Skin of body (tissue), 3 donors: ENCODE measurements at places on chromosomes 4 and X. TPM values are rescaled to one million over a fixed set of nuclear protein-coding genes. Genes with fewer than 3 reads are reported as not detected.

- peak; percentile 35 for DNase-seq
Observed at GRCh38 chr4:13092702-13093101, 391.4 kb downstream of the RAB28 start.

DNA sequence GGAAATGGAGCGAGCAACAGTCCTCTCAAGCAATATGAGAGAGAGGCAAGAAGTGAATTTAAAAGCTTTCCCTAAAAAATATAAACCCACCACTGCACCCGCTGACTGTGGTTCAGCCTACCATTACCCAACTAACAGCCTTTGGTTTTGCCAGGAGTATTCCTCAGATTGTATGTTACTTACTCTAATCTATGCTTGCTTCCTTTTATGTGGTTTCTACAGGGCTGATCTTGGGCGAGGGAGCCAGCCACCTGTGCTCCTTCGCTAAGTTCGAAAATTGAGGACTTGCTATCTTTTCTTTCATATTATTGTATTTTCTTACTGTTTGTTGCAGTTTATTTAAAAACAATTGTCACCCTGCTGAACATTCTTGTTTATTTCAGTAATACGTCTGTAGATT lies 101.1 kb downstream of the DDX53 start:
- no peak for DNase-seq

- DNase-seq = no peak
Observed at GRCh38 chr4:107213880-107214279, 177.8 kb upstream of the DKK2 start.

STK32B gene
- total RNA-seq = 6.5 TPM

- DNase-seq = no peak
Observed at GRCh38 chr4:8135666-8136065, 22.9 kb downstream of the ABLIM2 start.

RPA4 gene
- 3.8 TPM for total RNA-seq

GRCh38 chr4:150160473-150160872 lies 82.2 kb downstream of the DCLK2 start:
- no peak for DNase-seq
